Retina (tissue), 1 donor: ENCODE measurements at places on chromosomes 11 and 22.

- DNase-seq, result no peak
Observed at GRCh38 chr22:30260682-30261081, 6.0 kb downstream of the OSM start.

GRCh38 chr11:128731041-128731663 lies 37.3 kb downstream of the FLI1 start:
- no peak for DNase-seq

DNA sequence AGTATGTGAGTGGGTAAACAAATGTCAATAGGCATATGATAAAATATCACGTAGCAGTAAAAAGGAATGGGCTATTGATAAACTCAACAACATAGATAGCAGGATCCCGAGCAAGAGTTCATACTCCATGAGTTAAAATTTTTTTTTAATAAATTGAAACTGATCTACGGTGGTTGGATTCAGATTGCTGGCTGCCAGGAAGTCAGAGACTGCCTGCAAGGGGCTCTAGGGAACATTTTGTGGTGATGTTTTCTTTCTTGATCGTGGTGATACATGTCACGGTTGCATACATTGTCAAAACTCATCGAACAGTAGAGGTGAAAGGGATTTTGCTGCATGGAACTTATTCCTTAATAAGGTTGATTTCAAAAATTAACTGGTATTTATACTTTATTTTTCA lies 62.6 kb upstream of the WNT7B start:
- DNase-seq, result no peak

DNA sequence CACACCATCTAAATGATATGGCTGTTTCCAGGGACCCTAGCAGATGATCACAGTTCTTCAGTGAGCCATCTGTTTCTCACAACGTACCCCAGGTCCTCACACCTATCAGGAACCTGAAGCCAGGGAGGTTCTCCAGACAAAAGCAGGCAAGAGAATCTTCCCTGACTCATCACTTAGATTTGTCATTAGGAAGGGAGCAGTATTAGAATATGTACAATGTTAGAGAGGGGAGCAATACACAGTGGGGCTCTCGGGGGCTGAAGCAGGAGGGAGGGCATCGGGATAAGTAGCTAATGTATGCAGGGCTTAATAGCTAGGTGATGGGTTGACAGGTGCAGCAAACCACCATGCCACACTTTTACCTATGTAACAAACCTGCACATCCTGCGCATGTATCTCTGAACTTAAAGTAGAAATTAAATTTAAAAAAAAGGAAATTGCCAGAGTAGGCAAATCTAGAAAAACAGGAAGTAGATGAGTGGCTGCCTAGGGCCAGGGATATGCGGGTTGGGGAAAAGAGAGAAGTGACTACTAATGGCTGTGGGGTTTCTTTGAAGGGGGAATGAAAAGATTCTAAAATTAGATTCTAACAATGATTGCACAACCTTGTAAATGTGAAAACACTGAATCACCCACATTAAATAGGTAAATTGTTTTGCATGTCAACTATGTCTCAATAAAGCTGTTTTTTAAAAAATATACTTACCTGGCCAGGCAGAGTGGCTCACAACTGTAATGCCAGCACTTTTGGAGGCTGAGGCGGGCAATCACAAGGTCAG lies 14.4 kb downstream of the C22orf42 start:
- no peak for DNase-seq

GRCh38 chr11:101487775-101488174 lies 96.0 kb downstream of the TRPC6 start:
- DNase-seq, result no peak

DNA sequence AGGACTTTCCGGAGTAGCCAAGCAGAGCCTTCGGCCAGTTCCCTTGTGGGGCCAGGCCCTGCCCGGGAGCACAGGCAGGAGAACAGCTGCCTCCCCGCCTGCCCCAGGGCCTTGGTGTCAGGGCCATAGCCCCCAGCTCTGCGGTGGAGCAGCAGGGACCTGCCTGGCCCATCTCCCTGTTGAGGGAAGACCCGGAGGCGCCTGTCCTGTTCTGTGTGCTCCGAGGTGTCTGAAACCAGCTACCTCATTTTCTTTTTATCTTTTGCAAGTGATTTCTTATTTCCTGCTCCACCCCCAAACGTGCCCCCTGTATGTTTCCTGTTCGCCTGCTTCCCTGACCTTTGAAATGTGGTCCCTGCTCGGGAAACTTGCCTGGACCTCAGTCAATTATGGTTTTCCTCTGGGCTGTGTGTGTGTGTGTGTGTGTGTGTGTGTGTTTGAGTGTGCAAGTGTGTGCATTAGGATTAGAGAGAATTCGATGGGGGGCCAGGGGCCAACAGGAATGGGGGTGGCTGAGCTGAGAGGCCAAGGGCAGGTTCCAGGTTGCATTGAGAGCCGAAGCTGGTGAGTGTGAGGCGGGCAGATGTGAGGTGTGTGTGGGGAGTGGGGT lies 19.1 kb downstream of the LRP5 start:
- DNase-seq, result no peak

DNA sequence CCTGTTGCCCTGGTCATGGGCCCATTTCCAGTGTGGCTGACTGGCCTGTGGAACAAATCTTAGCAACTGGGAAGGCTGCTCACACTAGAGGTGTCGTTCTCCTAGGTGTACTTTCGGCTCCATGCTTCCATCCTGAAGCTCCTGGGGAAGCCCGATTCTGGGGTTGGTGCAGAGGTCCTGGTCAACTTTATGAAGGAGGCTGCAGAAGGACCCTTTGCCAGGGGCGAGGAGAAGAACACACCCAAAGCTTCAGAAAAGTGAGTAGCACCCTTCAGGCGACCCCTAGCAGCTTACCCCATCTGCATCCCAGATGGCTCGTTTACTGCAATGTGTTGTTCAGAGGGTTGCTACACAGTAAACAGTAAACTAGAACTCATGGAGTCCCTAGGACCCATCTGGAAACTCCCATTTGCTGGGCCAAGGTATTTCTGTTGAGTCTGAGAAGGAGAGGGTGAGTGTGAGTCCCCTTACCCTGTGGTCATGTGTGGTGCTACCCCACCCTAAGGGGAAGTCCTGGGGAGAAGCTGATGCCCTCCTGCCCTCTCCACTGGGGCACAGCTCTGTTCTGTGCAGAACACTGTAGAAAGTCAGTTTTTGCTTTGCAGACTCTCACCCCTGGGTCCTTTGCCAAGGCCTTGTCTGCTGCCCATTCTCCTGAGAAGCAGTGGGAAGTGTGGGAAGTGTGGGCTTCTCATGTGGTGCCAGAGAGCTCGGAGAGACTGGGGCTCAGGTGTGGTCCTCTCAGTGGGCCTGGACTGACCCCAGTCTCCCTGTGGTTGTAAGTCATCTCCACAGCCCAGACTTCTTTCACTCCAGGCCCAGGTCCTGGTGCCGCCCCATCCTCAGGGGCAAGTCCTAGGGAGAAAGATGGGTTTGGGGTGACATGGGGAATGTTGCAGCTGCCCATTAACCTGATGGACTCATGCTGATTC lies 85.0 kb downstream of the CABIN1 start:
- no peak for DNase-seq

- no peak for DNase-seq
Observed at GRCh38 chr11:36257351-36257750, 31.9 kb downstream of the COMMD9 start.

DNA sequence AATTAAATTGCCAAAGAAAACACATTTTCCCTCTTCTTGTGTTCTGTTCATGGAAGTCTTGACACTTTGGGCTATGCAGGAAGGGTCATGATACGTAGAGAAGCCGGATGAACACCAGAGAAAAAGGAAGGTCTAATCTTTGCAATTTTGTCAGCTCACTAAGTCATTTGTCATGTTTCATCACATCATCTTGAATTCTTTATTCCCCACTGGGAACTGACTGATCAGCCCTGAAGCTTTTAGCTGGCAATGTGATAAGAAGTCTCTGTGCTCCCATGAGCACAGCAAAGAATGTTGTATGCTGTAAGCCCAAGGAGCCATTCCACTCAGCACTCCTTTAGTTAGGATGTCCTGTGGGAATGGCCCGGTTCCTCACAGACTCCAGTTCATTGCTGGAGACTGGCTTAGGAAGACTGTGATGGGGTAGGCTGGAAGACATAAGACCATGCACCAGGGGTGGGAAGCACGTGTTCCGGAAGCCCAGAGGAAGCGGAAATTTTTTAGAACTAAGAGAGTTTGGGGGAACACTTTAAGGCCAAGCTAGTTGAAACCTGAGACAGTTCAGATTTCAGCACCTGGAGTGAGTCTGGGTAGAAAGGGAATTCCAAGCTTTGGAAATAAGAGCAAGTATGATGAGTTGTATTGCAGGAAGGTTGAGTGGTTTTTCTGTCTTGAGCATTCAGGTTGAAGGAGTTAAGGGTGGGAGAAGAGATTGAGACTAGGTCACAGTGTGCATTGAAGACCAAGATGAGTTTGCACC lies 306.7 kb upstream of the MTNR1B start:
- peak; percentile 83 for DNase-seq

DNA sequence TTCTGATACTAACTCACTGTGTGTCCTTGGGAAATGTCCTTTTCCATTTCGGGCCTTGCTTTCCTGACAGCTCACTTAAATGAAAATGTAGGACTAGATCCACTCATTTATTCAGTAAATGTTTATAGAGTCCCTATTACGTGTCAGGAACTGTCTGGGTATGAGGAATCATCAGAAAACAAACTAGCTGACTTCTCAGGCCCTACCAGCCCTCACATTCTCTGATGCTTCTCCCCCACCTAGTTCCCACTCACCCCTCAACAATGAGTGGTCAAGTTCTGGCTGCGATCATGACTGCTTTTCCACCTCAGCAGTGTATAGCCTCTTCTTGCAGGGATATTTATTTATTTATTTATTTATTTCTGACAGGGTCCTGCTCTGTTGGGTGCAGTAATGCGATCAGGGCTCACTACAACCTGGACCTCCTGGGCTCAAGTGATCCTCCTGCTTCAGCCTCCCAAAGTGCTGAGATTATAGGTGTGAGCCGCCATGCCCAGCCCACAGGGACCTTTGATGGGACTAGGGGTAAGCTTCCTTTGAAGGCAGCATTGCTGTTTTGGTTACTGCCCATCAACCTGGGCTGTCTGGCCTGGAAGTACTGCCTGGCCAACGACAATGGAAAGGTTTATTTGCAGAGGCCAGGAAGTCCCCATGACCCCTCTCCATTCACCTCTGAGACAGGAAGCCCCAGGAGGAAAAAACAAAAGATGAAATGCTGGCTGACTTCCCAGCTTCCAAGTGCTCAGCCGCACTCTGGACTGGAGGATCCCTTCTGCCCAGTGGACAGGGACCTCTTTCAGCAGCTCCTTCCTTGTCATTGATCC lies 33.1 kb upstream of the POLD3 start:
- DNase-seq, result no peak

DNA sequence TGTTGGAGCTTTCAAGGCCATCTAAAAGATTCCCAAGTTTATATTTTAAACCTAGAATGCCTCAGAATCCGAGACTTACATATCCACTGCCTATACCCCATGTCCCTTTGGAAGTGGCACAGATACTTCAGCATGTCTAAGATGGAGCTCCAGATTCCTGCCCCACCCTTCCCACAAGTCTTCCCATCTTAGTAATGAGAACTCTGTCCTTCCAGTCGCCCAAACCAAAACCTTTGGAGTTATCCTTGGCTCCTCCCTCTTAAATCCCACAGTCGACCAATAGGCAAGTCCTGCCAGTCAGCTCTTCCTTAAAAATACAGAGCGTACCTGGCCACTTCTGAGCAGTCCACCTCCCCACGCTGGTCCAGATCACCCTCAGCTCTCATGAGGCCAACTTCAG lies 4.3 kb downstream of the POLD4 start:
- no peak for DNase-seq

DNA sequence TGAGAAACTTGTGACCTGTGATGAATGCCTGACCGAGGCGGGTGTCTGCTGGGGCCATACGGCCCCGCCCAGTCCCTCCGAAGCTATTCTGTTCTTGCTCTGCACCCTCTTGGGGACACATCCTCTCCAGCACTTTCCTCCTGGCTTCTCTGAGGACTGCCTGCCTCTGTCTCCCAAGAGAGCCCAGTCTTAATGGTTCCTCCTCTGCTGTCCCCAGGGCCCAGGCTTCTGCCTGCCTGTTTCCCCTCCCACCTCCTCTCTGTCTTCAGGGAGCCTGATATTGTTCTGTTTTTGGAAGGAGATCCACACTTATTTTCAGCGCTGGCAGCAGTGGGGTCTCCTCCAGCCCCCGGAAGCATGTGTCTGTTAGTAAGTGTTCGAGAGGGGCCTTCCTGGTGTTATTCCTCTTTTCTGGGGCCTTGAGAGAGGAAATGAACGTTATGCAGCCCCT lies 18.7 kb downstream of the SYNGR1 start:
- no peak for DNase-seq

- DNase-seq, result peak; percentile 9
Observed at GRCh38 chr11:27076121-27076589, 35.5 kb downstream of the BBOX1 start.

- DNase-seq, result no peak
Observed at GRCh38 chr11:23399995-23400394, 539.7 kb upstream of the CCDC179 start.

DNA sequence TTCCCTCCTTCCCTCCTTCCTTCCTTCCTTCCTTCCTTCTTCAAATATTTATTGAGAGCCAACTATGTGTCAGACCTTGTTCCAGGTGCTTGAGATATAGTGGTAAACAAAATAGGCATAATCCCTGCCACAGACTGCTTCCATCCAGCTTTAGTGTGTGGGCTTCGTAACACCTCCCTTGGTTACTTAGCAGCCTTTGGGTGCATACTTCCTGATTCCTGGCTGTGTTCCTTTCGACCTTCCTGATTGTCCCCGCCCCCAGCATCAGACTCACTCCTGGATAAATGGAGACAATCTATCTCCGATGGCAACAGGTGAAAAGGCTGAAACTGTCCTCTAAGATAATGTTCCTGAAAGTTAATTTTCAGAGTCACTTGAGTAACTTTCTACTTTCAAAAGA lies 13.5 kb downstream of the CCDC81 start:
- no peak for DNase-seq

GRCh38 chr11:93997741-93998140 lies 23.4 kb upstream of the HEPHL1 start:
- no peak for DNase-seq

- DNase-seq, result peak; percentile 46
Observed at GRCh38 chr22:31055635-31056159, 25.4 kb upstream of the SMTN start.

GRCh38 chr11:74471668-74472429 lies 4.5 kb upstream of the KCNE3 start:
- no peak for DNase-seq

DNA sequence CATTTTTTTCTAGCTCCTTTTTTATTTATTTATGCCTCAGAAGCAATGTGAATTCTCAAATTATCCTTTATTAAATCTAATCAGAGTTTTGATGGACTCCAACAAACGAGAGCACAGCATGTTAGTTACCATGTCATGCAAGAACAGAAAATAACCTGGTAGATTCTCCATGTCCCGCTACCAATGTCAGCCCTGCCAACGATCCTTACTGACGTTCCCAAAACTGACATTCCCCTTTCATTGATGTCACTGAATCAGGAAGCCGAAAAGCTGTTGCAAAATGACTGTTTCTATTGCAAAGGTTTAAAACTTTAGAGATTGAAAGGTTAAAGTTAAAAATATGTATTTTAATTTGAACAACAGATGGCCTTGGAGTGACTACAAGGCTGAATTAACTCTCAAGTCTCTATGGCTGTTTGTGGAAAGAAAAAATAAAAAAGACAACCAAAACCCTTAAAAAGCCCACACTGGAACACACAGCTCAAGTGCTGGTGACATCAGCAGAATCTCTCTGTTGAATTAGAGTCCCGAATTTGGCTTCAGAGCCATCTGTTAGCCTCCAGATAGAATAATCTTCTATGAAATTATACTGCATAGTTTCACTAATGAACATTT lies 96.8 kb downstream of the BDNF start:
- DNase-seq, result no peak
